Chondrocyte (in vitro differentiated cells): ENCODE measurements at places on chromosomes 11 and 22.

DNA sequence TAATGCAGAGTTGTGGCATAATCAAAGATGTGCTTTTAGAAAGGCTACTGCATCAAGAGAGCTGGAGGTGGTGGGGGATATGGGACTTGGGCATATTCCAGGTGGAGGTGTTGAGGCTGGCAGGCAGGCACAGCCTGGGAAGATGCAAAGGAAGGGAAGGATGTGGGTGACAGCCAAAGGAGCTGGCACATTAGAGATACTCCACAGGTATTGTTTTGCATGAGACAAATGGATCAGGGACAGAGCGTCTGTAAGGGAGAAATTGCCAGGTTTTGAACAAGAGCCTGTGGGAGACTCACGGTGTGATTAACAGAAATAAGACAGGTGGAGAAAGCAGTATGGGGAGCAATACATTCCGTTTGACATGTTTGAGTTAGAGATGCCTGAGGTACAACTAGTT, 263.7 kb downstream of the NELL1 start:
- no peak for DNase-seq

GRCh38 chr11:61516191-61516590, 7.6 kb downstream of the LRRC10B start:
- peak; percentile 84 for DNase-seq

GRCh38 chr11:47991266-47991830, 11.0 kb downstream of the PTPRJ start:
- peak; percentile 14 for DNase-seq

DNA sequence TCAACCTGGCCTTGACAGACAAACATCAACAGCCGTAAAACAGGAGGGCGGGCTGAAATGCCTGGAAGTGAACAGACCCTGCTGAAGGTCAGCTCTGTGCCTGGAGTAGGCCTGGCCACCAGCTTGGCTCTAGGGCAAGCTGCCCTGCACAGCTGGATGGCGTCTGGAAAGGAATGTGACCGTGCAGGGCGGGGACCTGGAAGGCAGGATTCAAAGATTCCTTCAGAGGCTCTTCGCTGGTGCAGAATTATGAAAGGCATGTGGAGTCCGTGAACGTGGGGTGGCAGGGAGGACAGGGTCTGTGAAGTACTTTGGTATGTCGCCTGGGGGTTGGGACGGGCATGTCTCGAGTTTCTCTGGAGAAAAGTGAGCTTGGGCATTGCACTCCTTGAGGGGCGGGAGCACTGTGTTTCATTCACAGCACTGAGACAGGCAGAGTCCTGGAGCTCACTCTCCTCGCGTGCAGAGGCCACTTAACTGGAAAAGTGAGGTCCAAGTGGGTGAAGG, 1.5 kb downstream of the EHD1 start:
- peak; percentile 92 for DNase-seq

DNA sequence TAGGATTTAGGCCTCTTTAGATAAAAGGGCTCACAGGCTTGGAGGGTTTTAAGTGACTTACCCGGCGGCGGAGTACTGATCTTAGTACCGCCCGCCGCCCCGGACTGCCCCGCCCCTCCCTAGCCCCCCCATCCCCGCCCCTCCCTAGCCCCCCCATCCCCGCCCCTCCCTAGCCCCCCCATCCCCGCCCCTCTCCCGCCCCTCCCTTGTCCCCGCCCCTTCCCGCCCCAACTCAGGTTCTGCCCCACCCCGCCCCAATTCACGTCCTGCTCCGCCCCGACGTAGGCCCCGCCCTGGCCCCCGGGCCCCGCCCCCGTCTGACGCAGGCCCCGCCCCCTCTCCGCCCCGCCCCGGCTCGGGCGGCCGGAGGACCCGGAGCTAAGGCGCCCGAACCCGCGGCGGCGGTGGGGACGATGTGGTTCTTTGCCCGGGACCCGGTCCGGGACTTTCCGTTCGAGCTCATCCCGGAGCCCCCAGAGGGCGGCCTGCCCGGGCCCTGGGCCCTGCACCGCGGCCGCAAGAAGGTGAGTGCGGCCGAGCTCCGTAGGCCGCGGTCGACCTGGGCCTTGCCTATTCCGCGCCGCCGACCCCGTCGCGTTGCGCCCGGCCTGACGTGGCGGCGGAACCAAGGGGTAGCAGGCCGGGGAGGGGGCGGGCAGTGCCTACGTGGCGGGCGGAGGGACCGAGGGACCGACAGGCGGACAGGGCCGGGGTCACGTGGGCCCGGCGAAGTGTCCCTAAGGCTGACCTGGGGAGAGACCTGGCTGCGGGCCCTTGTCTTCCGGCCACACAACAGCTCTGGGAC, at the start of gene SCYL1:
TSS of gene SCYL1 (plus strand) at position 343 of the 805 bp plus-strand sequence. CDS start at position 414, 71 bp downstream.
- DNase-seq: peak; percentile 90

GRCh38 chr22:37379085-37379484, 48.2 kb downstream of the ELFN2 start:
- no peak for DNase-seq
